ENCODE measurements at places on chromosomes 1 and 21.

GRCh38 chr1:192349314-192349713, 32.5 kb downstream of the RGS21 start:
- no peak for DNase-seq

GRCh38 chr1:53987880-53988279, 30.1 kb downstream of the LDLRAD1 start:
- no peak for DNase-seq

DNA sequence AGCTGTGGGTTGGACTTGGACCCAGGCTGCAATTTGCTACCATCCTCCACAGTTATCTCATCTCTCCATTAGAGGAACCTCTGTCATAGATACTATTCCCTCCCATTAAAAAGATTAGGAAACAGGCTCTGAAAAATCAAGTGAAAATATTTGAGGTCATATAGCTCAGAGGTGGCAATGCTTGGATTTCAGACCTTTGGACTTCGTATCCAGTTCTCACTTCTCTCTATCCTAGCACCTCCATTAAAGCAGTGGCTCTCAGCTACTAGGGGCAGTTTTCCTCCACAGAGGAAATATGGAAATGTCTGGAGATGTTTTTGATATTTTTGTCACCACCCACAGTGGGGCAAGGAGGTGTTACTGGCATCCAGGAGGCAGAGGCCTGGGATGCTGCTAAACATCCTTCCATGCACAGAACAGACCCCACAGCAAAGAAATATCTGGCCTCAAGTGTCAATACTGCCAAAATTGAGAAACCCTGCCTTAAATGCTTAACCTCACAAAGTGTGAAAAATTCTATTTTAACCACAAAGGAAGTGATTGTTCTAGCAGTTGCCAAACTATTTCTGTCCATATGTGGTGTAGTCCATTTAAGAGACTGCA, 54.1 kb downstream of the C8A start:
- no peak for DNase-seq

DNA sequence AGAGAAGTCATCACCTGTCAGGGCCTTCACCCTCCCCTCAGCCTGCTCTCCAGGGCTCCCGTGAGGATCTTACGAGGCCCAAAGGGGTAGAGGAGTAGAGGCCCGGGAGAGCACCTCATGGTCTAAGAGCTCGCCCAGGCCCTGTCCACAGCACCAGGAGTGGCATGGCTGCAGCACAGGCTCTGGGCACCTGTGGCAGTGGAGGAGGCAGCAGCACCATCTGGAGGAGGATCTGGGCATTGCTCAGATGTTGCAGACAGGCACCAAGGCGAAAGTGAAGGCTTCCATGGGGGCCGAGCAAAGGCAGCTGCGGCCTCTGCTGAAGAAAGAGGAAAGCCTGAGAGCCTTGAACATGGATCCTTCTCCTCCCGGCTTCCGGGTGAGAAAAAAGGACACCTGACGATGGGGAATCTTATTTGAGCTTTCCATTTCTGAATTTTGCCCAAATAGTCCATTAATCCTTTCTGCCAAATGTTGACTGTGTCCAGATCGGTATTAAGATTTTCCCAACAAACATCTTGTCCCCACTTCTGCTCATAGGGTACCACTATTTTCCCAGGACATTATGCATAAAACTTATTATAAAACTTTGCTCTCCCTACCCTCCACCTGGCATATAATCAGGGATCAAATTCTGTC, 604.7 kb downstream of the PTPRC start:
- DNase-seq = no peak

DNA sequence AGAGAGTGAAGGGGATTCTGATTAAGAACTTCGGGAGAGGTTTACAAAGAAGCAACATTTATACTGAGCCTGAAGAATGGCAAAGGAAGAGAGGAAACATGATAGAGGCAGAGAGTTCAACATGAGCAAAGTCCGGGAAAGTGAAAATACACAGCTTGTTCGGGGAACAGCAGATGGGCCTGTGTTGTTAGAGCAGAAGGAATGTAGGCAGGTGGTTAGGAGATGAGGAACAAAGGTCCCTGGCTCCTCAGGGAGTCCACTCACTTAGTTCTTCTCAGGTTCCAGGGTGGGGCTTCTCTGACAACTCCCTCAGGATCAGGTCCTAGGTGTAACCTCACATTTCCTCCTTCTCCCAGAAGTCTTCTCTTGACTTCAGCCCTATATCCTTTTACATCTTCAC, 5.1 kb upstream of the ZNF326 start:
- no peak for DNase-seq

- no peak for DNase-seq
Observed at GRCh38 chr1:77830946-77831345, 51.5 kb downstream of the MIGA1 start.

DNA sequence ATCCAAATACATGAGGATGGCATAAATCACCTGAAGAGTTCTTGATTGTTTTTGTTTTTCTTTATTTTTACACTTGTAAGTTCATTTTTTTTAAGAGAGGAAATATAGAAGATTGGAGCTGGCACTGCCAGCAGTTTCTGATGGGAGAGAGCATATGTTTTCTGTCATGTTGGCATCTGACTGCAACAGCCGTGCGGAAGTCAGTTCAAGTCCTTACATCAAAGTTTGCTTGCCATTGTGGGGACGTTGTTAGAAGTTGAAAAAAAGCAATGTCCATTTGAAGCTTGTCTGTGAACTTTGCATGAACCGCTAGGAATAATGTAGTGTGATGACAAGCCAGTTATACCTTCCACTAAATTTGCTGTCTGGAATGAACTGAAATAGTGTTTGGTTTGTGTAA, 126.5 kb upstream of the USH2A start:
- DNase-seq = no peak

DNA sequence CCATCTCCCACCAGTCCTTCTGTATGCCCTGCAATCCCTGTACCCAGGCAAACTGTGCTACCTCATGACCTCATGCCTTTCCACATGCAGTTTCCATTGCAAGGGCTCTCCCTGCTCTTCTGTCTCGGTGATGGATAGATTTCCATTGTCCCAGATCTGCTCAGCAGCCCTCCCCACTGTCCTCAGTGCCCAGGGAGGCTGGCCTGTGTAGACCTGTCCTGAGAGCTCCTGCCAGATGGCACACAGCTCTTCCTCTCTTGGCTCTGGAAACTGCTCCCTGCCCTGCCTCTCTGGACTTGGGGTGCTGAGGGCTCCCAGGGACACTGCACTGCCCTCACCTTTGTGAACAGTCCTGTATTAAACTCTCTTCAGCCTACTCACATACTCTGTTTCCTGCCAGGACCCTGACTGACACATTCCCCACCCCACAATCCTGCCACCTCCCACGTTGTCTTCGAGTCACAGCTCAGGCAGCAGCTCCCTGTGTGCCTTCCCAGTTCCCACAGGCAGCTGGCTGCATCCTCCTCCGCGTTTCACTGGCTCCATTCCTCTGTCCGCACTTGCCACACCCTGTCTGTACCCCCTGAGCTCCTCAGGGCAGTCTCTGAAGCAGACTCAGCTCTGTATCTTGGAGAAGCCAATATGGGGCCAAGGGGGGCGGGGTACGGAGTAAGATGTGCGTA, 57.0 kb downstream of the SPATA46 start:
- no peak for DNase-seq

DNA sequence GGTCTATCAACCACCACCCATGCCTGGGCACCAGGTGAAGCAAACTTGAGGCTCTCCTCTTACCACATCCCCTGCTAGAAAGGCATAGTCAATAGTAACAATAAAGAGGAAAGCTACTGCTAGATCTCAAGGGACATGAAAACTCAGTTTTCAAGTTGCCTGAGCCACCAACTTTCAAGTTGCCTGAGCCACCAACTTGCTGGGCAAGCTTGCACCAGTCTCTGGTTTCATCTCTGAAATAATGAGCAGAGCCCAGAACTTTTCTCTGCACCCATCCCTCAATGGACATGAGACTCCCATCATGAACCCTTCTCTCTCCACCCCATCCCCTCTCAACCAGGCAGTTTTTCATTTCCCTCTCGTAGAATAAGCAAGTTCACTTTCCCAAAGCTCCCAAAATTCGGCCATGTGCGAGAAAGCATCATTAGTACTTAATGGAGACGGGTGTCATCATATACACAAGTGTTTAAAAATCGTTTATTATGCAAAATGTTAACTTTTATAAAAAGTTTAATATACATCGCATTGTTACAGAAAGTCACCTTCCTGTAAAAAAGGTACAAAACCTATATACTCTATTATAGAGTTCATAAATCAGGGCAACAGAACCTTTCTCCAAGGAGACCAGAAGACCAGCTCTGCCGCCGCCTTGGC, 1.7 kb downstream of the ID3 start:
- DNase-seq = no peak

- DNase-seq = no peak
Observed at GRCh38 chr21:29436650-29437049, 137.9 kb downstream of the BACH1 start.

- DNase-seq = peak; percentile 28
Observed at GRCh38 chr1:210332719-210333398, 4.2 kb downstream of the HHAT start.

- no peak for DNase-seq
Observed at GRCh38 chr1:24126672-24127023, 14.7 kb upstream of the MYOM3 start.

DNA sequence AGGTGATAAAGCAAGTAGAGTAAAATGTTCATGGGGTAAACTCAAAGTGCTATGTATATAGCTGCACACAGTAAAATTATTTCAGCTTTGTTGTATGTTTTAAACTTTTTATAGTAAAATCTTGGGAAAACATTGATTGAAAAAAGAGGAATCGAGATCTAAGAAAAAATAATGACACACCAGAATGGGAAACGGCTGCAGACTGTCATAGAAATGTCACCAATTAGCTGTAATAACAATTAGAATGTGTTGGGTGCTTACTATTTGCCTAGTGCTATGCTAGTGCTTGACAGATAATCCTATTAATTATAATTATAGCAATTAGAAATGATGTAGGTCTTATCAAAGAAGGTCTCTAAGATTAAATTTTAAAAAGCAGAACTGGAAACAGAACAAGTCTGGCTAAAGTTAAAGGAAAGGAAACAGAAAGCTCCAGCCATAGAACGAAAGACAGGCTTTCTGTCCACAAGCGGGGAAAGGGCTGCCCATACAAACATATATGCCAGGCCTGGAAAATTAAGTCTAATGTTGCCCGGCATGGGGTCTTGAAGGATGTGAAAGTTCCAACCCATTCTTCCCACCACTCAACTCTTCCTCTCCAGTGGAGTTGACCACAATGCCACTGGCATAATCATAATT, 5.0 kb downstream of the PCNX2 start:
- no peak for DNase-seq

DNA sequence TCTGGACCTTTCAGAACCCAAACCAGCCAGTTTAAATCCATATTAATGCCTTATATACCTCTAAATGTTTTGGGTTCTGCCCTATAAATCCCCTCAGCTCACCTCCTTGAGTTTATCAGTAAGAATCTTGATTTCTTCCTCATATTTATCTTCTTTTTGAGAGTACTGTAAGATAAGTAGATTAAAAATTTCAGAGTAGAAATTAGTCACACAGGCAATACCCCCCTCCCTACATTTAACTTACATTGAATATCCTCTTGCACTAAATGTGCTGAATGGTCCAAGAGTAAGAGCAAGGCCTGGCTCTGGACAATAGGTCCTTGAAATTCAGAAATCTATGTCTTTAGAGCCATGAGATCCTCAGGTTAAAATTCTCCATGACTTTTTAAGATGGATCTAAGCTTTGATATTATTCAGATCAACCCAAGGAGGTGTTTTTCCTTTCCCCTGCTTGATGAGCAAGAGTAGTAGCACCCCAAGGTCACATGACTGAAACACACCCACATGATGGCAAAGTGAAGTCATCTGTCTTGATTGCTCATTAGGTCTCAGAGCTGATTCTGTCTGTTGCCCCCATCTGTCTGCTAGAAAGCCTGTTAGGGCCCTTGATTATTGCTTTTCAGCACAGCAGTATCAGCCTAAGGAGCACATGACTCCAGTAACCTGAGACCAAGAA, 15.8 kb upstream of the NUP210L start:
- DNase-seq = peak; percentile 36

- DNase-seq = no peak
Observed at GRCh38 chr1:102174259-102174863, 177.6 kb upstream of the OLFM3 start.

DNA sequence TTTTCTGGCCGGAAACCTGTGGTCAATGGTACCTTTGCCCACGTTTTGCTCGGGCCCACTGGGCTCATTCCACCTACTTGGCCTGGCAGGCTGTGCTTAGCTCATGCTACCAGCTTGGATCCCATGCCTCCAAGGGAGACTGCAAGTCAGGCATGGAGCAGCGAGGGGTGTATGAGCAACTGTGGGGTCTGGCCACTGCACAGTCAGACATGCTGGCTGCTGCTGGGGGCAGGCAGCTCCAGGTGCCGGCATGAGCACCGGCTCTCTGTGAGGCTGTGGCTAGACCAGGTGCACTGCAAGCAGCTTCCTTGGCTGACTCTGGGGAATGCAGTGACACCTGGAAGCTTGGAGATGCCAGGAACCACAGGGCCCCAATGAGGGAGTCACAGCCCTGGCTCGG, 161.1 kb upstream of the DUSP10 start:
- DNase-seq = no peak

- DNase-seq = no peak
Observed at GRCh38 chr1:107976836-107977235, 11.9 kb upstream of the VAV3 start.

DNA sequence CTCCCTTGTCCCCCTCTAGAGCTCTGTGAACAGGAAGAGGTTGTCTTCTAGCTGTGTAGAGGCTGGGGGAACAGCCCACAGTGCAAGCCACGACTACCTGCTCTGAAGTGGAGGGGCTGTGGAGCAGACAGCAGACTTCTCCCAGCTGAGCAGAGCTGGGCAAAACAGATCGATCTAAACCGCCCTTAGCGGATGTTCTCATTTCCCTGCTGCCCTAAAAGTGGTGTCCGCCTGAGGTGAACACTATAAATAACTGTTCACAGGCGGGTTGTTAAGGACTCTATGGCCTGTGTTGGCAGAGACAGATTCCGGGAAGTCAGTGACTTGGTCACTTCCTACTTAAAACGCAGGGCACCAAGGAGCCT, 203.2 kb downstream of the RHOU start:
- no peak for DNase-seq

- no peak for DNase-seq
Observed at GRCh38 chr1:243748706-243749283, 101.2 kb downstream of the AKT3 start.

- DNase-seq = no peak
Observed at GRCh38 chr1:199690496-199690895, 337.0 kb upstream of the NR5A2 start.

- DNase-seq = no peak
Observed at GRCh38 chr1:221945669-221946068, 203.8 kb upstream of the DUSP10 start.

DNA sequence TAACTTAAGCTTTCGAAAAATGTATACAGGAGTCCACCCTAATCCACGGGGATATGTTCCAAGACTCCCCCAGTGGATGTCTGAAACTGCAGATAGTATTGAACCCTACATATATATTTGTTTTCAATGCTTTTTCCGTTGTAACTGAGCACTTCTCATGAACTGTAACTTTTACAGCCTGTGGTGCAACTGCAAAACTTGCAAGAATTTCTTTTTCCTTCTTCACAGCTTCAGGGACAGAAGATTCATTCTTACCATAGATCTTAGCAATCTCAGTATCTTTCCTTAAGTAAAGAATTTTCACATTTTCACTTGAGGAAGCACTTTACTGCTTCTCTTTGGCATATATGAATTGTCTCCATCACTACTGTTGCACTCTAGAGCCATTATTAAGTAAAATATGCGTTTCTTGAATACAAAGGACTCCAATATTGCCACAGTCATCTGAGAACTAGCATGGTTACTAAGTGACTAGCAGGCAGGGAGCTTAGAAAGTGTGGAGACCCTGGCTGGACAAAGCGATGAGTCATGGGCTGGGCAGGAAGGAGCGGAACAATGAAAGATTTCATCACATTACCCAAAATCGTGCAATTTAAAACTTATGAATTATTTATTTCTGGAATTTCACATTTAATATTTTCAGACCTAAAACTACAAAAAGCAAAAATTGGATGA, 14.1 kb downstream of the DPYD start:
- no peak for DNase-seq

All from activated CD4-positive, CD25-positive, alpha-beta regulatory T cell treated with anti-CD3 and anti-CD28 coated beads, Interleukin-2, amount 50 U/mL, for 16 hours (primary cell).